ENCODE measurements at places on chromosomes 3 and 15.

DNA sequence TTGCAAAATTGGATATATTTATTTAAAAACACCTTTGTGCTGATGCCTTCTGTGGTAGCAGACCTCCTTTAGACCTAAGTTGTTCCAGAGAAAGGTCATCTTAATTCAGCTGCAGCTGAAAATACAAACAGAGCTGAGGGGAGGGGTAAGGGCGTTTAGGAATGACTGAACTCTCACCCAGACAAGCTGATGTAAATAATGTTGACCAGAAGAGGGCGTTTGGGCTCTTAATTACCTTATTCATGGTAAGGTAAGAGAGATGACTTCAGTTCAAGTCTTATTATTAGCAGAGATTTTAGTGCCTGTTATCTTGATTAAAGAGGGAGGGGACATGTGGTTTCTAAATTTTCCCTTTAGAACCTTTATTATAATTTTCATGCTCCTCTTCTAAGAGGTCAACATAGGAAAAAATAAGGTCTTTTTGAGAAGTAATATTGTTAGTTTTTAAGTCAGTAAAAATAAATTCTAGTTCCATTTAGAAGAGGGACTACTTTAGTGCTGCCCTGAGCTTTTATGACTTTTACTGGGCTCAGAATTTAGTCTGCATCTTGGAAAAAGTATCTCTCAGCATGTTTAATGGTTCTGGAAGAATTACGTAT lies 46.3 kb downstream of the GPR171 start:
- DNase-seq: no peak

GRCh38 chr15:101326026-101326315 lies 30.9 kb upstream of the SNRPA1 start:
- no peak for DNase-seq

DNA sequence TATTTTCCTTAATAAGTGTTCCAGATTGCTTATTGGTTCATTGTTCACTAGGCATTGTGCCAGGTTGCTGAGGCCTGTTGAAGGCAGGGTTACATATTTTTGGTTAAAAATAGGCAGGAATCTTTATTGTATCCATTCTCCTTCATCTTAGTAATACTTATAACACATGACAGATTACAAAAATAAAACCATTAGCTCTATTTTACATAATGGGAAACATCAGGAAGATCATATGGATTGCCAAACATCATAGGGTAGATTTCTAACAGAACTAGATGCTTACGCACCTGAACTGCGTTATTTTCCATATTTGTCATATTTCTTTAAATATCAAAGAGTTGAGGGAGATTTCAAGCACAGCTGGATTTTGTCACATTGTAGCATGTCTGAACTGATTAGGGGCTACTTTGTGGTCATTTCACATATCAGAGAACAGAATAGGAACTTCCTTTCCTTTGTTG lies 462.9 kb upstream of the SGO1 start:
- no peak for DNase-seq

- DNase-seq: no peak
Observed at GRCh38 chr3:4756855-4757574, 222.2 kb upstream of the BHLHE40 start.

DNA sequence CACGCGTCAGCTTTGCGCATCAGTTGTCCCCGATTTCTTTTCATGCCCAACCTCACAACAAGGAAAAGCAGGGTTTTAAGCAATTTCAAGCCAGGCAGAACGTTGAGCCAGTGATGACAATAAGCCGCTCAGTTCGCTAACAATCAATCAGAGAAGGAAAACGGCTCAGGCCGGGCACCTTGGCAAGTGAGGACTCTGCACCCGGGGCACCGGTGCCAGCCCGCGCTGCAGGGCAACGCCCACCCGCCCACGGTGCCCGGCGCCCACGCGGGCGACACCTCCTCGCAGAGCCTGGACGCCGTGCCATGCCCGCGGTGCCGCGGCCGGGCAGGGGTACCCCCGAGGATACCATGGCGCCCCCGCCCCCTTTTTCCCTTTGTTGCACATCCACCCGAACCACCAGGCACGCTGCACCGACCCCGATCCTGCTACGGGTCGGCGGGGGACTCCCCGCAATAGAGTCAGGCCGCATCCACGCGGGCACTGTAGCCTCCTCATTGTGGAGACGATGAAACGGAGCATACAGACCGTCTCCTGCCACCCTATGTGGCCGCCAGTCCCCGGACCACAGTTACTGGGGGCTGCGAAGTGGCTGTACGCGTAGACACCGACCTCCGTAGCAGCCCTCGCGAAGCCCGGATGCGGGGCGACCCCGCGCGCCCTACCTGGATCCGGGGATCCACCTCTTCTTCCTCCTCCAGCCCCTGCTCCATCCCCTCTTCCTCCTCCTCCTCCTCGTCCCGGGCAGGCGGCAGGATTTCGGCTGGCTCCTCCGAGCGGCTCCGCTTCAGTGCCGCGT lies 581 bp downstream of the SH3BP5 start:
- no peak for DNase-seq

Measured in NCI-H1092 (cell line).